T-cell (primary cell): ENCODE measurements at places on chromosomes 5 and 9.

GRCh38 chr5:161295721-161296250 lies 250.7 kb downstream of the GABRB2 start:
- DNase-seq = no peak

GRCh38 chr9:83267741-83268140 lies 204.8 kb upstream of the RASEF start:
- DNase-seq = no peak

- DNase-seq = no peak
Observed at GRCh38 chr5:103669615-103670014, 107.0 kb upstream of the NUDT12 start.

GRCh38 chr5:130514984-130515690 lies 610.9 kb downstream of the CHSY3 start:
- DNase-seq = no peak

DNA sequence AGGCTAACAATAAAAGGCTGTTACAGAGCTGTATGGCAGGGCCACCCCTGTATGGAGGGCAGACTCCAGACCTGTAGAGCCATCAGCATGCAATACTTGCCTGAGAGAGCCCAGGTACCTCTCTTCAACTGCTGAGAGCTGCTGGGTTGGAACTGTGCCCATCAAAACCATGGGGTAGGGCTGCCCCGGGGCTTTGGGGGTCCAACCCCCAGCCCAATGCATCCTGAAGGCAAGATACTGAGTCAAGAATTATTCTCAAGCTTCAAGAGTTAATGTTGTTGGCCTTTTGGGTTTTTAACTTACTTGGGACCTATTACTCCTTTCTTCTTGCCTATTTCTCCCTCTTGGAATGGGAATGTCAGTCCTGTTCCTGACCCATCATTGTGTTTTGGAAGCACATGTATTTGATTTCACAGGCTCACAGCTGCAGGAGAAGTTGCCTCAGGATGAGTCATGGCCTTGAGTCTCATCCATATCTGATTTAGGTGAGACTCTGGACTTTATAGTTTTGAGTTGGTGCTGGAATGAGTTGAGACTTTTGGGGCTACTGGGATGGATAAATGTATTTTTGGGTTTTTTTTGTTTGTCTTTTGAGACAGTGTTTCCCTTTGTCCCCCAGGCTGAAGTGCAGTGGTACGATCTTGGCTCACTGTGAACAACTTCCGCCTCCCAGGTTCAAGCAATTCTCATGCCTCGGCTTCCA lies 21.0 kb upstream of the CDK7 start:
- no peak for DNase-seq
